ENCODE measurements at places on chromosomes 11 and 22.

DNA sequence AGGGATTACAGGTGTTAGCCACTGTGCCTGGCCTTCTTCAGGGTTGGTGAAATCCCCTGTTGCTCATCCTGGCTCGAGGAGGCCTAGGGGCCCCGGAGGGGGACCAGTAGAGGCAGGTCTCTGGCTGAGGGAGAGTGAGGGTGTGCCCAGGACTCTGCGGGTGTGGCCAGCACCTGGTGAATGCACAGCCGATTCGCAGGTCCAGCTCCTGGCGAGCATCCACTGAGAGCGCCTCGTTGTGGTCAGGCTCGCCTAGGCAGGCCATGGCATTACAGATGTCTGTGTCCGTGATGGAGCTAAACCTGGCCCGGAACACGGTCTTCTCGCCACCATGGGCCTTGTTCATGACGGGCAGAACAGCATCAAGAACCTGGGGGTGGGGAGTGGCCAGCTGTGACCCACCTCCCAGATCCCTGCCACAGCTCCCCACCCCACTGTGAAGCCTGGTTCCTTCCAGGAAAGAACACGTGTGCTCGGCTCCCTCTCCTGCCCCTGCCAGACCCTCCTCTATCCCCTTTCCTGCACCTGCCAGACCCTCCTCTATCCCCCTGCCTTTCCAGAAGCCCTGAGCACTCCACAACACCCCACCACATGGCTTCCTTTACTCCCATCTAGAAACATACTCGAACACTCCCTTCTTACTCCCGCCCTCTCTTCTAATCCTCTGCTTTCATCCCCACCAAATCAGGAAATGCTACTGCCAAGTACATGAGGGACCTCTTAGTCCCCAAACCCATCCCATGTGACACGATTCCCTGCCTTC, 12.4 kb downstream of the TOP3B start:
- DNase-seq: no peak

DNA sequence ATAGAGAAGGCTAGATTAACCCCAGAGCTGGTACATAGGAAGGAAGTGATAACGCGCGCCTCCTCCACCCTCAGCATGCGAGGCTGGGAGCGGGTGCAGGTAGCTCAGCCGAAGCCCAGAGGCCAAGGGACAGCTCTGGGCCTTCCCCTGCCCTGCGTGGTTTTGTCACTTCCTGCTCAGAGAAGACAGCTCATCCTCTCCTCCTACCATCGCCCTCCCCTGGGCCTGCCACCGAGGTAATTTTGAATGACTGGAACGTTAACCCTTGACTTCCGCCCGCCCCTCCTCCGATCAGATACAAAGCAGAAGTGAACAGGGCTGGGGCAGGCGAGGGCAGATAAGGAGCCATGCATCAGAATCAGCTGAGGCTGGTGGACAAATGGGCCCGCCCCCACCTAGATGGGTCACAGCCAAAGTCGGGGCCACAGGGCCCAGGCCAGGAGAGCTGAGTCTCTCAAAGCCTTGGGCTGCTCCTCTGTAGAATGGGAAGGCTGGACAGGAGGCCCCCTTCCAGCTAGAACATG, 1.6 kb downstream of the RAC2 start:
- DNase-seq: peak; percentile 85

DNA sequence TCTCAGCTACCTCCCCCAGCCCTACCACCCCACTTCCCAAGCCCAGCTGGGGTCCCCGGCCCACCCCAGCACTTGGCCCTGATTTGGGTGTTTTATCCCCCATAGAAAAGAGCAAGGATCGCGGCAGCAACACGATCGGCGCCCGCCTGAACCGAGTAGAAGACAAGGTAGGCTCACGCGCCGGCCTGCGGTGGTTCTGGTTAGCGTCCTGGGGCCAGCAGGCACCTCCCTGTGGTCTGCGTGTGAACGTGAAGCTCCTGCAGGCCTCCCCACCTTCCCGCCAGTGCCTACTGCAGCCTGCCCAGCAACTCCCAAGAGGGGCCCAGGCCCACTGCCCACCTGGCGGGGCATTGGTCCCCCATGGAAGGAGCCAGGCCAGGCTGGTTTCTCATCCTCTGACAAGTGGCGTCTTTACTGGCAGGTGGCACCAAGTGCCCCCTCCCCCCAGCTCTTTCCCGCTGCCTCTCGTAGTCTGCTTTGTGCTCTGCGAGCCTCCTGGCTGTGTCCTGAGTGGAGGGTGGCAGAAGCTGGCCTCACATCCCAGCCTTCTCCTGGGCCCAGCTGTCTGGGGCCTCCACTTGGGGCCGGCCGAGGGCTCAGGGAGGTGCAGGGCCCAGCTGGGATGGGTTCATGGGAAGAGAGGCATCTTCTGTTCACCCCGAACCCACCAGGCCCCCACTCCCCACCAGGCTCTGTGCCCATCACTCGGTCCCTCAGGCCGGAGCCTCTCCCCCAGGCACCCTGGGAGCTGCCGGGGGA, 78.3 kb upstream of the KCNQ1OT1 start:
- no peak for DNase-seq

GRCh38 chr22:29257751-29258181, 10.0 kb downstream of the RHBDD3 start:
- DNase-seq: no peak

DNA sequence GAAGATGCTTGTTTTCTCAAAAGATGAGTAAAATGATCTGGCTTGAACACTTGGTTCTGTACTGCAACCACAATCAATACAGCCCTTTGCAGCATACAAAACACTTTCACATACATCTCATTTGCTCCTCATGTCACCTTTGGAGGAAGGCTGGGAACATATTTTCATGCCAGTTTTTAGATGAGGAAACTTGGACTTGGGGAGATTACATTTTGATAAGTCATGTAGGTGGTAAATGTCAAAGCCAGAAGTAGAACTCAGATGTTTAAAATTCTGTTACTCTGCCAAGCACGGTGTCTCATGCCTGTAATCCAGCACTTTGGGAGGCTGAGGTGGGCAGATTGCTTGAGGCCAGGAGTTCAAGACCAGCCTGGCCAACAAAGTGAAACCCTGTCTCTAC, 121.8 kb downstream of the MICAL2 start:
- no peak for DNase-seq

DNA sequence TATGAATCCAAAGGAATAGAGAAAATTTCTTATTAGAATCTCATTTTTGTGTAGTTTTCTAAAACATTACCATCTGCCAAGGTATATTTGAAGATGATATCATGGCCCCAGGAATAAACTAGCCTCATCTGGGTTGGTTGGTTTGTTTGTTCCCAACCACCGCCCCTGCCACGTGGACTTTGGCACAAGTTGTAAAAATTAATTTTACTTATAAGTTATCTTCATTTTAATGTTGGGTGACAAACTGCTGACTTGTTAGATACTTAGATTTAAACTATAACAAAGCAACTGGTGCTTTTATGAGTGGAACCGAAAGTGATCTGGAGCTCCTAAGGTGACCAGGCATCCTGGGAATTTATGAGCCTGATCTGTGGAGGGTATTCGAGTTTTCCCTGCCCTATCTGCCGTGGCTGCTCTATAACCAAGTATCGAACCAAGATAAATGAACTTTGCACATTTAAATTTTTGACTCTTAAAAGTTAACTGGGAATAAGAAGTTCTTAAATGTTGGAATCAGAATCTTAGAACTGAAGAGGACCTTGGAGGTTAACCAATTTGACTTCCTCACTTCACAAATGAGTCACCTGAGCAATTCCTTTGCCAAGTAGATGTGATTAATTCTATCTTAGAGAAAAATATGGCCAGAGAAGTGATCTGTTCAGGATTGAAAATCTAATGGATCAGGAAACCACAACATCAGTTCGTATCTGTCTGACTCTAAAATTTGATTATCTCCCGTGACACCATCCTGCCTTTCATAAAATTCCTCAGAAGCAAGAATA, 129.1 kb upstream of the ARHGAP42 start:
- no peak for DNase-seq

GRCh38 chr11:122521626-122522025, 133.9 kb upstream of the UBASH3B start:
- DNase-seq: no peak

- DNase-seq: no peak
Observed at GRCh38 chr11:45913514-45913913, 4.2 kb downstream of the PEX16 start.

DNA sequence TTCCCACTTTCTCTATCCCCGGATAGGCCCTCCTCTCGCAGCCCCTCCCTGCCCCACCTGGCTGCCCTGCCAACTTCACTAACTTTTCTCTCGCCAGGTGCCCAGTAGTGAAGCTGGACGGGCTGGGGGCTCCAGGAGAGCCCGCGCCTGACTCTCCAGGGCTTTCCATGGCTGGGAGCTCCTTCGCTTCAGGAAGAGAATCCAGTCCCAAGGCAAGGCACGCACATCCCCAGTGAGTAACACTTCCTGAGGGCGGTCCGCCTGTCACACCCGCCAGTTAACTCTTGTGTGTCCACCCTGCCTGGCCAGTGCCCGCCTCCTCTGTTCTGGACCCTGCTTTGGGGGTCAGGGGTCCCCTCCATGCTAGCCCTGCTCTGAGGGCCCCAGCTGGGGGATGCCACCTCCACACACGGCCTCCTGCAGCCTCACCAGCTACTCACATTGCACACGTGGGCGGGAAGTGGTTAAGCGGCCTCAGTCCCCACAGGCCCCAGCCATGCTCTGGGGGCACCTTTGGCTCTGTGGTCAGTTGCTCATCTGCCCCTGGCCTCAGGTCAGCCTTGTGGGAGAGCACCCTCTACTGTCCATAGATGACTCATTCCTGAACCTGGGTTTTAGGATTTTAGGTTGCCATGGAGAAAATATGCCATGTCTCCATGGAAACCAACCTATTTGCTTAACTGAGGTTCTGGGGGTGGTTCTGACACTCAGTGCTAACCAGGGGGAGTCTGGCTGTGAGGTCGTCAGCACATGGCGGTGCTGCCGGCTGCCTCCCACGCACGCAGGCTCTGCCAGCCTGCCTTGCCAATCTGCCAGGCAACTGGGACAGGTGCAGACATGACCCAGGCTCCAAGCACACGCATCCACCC, at the start of gene RIN1:
TSS of gene RIN1 (minus strand) at position 201 of the 869 bp plus-strand sequence. CDS start at position 169, 32 bp downstream.
- peak; percentile 52 for DNase-seq

- DNase-seq: no peak
Observed at GRCh38 chr11:103537904-103538502, 428.8 kb downstream of the DYNC2H1 start.

GRCh38 chr11:35526370-35526792, 965 bp upstream of the PAMR1 start:
- no peak for DNase-seq

- no peak for DNase-seq
Observed at GRCh38 chr22:20562607-20563465, 55.4 kb downstream of the MED15 start.

GRCh38 chr11:13999704-14000103, 37.2 kb downstream of the SPON1 start:
- DNase-seq: no peak

DNA sequence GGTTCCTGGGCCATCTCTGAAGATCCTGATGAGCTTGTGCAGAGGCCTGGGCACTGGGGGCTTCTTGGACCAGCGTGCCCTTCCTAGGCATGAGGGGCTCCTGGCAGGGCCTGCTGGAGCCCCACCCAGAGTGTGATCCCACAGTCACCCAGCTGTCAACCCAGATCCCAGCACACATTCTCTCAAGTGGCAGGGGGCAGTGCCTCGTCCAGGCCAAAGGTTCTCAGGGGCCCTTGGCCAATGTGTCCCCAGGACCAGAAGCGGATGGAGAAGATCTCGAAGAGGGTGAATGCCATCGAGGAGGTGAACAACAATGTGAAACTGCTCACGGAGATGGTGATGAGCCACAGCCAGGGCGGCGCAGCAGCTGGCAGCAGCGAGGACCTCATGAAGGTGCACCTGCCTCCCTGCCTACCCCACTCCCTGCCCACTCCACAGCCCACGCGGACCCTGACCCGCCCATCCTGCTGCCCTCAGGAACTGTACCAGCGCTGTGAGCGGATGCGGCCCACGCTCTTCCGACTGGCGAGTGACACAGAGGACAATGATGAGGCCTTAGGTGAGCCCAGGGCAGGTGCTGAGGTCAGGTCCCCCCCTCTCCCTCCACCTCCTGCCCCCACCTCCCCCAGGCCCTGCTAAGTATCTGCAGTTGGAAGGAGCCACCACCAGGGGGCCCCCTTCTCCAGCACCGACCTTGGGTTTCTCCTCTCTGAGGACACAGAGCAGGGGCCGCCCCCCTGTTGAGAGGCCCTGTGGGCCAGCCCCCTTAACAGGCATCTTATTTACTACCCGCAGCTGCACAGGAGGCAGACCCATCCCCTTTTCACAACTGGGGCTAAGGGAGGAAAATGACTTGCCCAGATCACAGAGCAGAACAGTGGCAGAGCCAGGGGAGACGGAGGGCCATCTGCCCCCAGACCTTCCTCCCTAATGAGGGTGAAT, 14.7 kb downstream of the GGA1 start:
- peak; percentile 61 for DNase-seq

GRCh38 chr22:40036591-40037225, 42.0 kb downstream of the FAM83F start:
- peak; percentile 53 for DNase-seq

- no peak for DNase-seq
Observed at GRCh38 chr11:129999407-129999806, 3.2 kb downstream of the PRDM10 start.

- DNase-seq: no peak
Observed at GRCh38 chr11:75150879-75151278, at the start of gene SLCO2B1. TSS of gene SLCO2B1 (plus strand) at chr11:75151107. CDS start at chr11:75151382, 275 bp downstream.
